RPMI8226 (cell line): ENCODE measurements at places on chromosomes 5 and 9.

DNA sequence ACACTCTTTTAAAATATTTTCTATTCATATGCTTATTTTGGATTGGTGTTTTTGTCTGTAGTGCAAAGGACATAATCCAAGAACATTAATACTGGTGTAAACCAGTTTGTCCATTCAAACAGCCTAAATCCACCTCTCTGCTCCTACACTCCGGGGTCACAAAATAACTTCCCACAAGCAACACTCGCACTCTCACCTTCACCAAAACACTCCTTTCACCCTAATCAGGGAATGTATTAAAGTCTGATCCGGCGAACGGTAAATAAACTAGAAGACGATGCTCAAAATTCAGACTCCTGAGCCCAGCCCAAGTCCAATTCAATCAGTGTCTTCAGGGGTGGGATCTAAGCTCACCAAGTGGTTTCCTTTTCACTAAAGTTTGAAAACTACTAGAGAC lies 649 bp downstream of the AP3B1 start:
- no peak for DNase-seq

DNA sequence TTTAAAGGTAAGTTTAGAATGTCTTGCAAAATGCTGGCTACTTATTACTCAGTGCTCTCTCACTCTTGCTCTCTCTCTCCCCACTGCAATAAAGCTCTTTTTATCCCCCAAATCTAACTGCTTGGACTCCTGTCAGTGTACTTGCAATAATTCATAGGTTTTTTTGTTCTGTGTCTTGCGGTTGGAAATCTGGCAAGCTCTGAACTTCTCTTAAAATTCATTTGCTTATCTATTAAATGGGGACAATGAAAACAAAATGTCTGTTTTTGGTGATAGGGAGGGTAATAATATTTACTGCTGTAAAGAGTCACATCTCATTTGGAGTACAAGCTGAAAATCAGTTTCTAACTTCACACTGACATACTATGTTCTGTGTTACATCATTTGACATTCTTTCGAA lies 18.7 kb upstream of the OR13D1 start:
- DNase-seq: no peak

DNA sequence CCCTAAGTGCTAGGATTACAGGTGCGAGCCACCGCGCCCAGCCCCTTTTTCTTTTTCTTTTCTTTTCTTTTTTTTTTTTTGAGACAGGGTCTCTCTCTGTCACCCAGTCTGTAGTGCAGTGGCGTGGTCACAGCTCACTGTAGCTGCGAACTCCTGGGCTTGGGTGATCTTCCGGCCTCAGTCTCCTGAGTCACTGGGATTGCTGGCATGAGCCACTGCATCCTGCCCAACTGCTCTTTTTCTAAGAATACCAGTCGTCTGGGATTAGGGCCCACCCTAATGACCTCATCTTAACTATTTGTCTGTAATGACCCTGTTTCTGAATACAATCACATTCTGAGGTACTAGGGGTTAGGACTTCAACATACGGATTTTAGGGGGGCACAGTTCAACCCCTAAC lies 34.1 kb upstream of the NANS start:
- DNase-seq: no peak

GRCh38 chr5:128667751-128668150 lies 129.7 kb upstream of the FBN2 start:
- no peak for DNase-seq

GRCh38 chr5:152282331-152282730 lies 122.7 kb downstream of the NMUR2 start:
- no peak for DNase-seq

DNA sequence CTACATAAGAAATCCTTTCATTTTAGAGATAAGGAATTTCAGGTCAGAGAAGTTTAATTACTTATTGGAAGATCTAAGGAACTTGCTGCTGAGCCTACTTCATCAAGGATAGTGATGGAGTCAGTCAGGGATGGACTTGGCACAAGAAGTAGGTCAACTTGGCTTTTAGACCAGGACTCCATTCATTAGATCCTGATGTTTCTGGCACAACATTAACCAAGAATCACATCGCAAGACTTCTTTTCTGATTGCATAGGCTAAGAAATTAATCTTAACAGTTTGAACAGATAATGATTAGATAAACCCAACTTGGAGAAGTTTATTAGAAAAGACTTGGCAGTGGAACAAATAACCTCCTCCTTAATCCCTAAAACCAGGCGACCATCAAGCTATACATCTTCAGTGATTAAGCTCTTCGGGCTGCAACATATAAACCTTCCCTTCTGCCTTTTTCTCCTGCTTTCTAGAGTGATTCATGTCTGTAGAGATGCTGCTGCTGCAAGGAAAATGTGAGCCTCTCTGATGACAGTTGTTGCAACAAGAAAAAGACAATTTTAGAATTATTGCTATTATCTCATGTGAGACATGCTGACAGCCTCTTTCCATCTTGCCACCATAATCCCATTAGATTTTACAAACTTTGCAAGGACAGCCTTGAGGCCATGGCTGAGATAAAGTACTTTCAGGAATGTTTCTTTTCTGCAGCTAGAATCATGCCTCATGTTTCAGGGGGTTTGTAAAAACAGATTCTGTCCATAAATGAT lies 207.9 kb upstream of the SLC27A6 start:
- DNase-seq: no peak

GRCh38 chr9:93771276-93771675 lies 183.9 kb downstream of the BARX1 start:
- DNase-seq: no peak

DNA sequence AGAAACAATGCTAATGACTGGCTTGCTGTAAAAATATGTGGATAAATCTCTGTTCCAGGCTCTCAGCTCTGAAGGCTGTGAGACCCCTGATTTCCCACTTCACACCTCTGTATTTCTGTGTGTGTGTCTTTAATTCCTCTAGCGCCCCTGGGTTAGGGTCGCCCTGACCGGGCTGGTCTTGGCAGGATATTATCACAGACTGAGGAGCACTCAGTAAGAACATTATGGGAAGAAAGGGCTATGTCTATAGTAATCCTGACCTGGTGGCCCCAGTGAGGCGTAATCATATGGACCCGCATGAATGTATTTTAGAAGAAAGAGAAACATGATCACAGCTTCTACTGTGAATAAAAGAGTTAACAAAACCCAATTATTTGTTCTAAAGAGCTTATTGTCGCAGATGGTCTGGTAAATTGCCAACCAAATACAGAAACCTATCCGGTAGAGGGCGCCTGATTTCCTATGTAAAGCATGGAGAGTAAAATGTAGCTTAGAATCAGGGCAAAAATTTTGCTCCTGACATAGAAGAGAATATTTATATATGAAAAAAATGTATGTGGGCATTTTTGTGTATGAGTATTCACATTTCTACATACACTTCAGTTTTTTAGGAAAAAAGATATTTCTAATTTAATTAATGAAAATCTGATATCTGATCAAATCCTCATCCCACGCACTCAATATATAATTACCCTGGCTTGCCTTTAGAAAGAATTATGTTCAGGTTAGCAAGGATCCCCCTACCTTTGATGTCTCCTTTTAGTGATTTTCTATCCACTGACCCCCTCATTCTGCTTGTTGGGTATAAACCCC lies 5.8 kb upstream of the IFNA1 start:
- peak; percentile 80 for DNase-seq

DNA sequence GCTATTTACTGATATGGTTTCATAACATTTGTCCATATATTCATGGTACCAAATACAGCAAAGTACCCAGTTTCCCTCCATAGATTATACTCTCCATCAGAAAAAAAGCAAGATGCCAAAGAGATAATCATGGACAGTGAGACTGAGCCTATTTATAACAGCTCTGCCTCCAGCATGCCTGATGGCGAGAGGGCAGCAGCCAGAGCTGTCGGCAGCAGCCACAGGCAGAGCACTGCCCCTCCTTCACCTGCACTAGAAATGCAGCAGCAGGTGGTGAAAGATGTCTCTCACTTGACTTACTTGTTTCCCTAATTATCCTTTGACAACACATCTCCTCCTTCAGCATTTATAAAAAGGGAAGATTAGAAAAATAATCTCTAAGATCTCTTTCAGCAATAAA lies 32.4 kb downstream of the CTNNAL1 start:
- no peak for DNase-seq

GRCh38 chr5:96200641-96201040 lies 232.4 kb downstream of the PCSK1 start:
- DNase-seq: no peak

DNA sequence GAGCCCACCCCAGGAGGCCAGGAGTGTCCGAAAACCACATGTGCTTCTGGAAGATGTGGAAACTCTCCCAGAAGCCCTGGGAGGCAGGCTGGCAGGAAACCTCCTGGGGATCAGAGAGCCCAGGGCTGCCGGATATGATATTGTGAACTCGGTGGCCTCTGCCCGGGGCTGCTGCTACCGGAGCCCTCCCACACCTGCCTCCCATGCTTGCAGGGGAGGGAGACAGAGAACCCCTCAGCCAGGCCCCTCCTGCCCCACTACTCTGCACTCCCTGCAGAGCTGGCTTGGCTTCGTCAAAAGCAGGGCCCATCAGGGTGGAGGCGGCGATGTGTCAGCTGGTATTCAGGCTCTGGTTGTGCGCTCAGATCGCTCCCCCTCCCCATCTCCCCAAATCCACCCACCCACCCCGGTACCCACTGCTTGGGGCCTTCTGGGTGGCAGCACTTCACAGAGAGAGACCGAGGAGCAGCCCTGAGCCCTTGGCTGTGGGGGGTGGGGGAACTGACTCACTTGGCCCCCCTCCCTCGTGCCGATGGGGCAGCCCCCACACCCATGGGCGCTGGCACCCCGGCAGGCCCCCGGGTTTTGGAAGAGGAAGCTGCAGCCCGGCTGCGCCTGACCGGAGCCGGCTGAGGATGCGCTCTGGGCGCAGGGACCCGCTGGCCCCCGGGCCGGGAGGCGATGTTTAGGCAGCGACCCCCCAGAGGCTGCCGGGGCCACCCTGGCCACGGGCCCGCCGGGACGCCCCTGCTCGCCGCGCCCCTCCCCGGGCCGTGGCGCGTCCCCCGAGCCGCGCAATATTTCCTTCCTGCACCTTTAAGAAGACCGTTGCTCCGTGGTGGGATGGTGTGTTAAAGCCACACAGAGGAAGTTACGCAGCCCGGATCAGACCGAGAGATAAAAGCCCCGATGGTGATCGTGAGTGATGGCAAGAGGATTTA lies 786 bp upstream of the NTNG2 start:
- DNase-seq: peak; percentile 63

DNA sequence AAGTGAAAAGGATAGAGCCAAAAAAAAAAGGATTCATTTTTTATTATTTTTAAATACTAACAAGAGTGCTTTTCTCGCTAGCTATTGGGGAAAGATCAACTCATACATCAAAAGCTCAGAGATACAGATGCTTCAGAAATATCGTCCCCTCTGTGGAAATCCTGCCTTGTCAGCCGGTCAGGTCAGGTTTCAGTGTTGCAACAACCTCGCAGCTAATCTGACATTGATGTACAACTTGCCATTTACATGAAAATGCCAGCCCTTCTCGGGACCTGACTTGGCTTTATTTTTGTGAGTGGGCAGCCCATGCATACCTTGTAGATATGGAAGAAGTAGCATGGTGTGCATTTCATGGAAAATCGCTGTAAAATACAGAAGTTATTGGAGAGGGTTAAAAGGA lies 358.8 kb upstream of the ADAMTS16 start:
- no peak for DNase-seq

- no peak for DNase-seq
These were observed 852.1 kb downstream of the MAT2B start for GRCh38 chr5:164357395-164358033.

DNA sequence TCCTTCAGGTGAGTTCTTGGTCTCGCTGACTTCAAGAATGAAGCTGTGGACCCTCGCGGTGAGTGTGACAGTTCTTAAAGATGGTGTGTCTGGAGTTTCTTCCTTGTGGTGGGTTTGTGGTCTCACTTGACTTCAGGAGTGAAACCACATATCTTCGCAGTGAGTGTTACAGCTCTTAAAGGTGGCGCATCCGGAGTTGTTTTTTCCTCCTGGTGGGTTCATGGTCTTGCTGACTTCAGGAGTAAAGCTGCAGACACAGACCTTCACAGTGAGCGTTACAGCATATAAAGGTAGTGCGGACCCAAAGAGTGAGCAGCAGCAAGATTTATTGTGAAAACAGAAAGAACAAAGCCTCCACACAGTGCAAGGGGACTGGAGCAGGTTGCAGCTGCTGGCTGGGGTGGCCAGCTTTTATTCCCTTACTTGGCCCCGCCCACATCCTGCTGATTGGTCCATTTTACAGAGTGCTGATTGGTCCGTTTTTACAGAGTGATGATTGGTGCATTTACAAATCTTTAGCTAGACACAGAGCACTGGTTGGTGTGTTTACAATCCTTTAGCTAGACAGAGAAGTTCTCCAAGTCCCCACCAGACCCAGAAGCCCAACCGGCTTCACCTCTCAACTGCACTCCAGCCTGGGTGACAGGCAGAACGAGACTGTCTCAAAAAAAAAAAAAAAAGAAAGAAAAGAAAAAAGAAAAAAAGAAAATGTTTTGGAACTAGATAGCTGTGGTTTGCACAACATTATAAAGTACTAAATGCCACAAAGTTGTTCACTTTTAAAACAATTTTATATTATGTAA lies 9.1 kb upstream of the ERMP1 start:
- no peak for DNase-seq

DNA sequence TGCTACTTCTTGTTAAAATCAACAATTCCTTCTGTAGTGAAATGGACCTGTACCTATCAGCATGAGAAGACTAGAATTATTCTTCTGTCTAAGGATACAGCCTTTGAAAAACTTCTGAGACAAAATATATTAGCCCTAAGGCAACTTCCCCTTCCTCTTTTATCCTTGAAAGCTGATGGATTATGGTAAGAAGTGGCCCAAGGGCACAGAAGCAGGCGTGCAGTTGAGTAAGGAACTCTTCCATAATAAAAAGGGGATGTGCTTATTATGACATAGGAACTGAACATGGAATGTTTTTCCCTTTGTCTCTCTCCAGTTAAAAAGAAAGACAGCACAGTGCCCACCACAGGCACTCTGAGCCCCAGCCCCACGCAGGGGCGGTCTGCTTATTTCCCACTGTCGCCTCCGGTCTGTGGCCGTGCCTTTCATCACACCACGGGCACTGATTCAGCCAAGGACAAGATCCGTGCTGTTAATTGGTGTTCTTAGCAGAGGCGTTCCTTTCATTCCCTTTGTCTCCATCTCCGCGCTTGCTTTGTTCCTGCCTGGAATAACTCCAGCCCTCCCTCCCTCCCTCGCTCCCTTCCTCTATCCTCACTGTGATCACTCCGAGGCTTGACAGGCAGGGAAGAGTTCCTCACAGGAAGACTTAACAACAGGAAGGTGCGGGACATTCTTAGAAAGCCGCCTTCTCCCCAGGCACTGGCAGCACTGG lies 135.9 kb upstream of the OTULINL start:
- no peak for DNase-seq

DNA sequence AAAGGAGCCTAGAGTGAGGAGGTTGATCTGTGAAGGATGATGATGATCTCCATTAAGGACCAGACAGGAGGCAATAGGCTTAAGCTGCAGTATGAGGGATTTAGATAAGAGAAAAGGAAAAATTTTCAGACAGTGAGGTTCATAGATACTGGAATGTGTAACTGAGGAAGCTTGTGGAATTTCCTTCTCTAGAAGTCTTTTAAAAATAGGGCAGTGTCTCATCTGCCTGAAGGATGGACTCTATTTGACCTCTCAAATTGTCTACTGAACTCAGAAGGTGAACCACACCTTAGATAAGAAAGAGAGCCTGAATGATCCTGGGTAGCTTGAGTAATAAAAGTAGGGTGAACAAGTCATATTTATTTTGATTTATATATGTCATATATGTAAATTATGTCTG lies 148.2 kb upstream of the CDKN2B start:
- DNase-seq: no peak
